Hematopoietic multipotent progenitor cell treated with erythropoietin and hydrocortisone succinate and interleukin-3 and kit ligand, for 8 days (in vitro differentiated cells): ENCODE measurements at places on chromosomes 7 and 10.
A peak's percentile ranks its signal among the peaks of the same experiment; 100 is the strongest.

- no peak for DNase-seq
Measured at GRCh38 chr7:121186746-121187145, 142.1 kb upstream of the WNT16 start.

- DNase-seq, result peak; percentile 78
Measured at GRCh38 chr10:79149662-79150443, 81.1 kb downstream of the ZMIZ1 start.

DNA sequence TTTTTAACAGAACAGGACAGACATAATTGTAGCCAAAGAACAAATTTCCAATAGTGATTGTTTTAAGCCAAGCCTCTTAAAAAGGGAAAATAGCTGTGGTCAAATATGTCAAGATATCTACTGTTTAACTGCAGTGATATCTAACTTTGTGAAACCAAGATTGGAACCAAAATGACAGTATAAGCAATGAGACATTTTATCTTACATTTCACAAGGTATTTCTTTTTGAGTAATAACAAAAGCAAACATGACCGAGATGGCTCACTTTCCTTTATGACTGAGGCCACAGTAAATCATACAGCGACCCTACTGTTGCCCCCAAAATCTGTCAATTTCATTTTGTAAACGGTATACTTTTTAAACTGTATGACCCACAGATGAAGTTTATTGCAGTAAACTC, 215.8 kb downstream of the MLLT10 start:
- DNase-seq, result no peak

DNA sequence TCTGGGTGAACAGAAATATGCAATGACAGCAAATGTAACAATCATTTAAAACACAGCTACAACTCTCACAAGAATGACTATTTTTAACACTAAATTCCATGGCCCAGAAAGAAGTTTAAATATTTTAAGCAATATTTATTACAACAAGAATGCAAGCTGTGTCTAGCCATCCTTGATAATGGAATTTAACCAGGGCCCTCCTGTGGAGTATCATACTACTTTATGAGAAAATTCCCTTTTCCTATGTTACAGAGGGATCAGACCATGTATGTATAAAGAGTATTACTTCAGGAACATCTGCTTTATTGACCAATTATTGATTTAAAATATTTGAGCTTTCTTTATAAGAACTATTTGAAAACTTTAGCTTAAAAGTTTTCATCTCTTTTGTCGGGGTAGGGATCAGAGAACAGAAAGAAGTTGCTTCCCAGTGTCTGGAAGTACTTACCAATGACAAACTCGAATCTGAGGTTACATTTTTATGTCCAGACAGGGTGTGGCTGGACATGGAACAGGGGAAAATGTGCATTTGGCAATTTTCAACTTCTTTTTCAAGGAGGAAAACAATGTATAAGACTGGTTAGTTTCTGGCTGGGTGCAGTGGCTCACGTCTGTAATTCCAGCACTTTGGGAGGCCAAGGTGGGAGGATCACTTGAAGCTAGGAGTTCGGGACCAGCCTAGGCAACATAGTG, 48.3 kb upstream of the NRBF2 start:
- DNase-seq, result no peak

DNA sequence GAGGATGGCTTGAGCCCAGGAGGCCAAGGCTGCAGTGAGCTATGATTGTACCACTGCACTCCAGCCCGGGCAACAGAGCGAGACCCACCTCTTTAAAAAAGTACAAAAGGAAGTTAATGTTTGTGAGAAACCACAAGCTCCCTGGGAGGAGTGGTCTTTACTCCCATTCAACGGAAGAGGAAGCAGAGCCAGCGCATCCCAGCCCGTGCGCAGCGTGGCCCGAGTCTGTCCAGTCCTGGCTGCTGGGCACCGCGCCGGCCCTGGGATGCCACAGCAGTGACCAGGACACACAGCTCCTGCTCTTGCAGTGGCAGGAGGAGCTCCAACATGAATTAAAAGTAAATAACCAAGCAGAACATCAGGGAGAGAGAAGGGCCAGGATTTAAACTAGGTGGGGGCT, 68.4 kb downstream of the ELFN1 start:
- no peak for DNase-seq

DNA sequence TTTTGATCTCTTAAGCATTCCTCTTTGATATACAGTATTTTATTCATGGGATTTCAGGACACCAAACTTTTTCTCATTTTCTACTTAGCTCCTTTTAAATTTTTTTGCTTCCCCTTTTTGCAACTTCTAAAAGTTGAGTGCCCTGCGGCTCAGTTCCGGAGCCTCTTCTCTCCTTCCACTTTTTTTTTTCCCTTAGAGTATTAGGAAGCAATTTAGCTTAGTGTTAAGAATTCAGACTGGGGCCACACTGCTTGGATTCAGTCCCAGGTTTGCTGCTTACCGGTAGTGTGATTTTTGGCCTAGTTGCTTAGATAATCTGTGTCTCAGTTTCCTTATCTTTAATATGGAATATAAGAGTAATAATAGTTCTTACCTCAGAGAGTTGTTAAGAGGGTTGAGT, 3.4 kb downstream of the STAM start:
- DNase-seq, result no peak

DNA sequence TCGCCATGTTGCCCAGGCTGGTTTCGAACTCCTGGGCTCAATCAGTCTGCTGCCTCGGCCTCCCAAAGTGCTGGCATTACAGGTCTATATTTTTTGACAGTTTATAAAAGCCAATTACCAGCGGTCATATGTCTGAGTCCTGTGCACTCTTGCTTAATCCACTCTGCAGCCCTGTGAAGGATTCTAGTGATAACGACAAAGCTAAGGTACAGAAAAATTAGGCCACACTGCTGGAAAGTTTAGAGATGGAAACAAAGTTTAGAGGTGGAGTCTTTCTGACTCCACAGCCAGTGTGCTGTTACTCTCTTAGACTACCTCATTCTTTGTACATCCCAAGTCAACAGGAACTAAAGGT, 707 bp downstream of the PTER start:
- DNase-seq, result no peak

DNA sequence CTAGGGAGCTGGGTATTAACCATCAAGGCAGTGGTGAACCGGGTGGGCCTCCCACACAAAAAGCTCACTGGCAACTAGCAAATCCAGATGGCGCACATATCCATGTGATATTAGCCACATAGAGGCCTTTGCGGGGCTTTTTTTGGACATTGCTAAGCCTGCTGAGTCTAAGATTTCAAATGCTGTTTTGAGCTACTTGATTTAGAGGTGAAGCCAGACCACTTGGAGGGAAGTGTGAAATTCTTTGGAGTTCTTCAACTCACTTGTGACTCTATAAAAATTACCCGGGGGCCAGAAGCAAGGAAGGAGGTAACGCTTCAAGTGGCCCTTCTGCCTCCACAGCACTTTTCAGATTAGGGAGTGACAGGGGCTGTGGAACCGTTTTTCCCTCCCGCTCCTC, 619.8 kb upstream of the GALNT17 start:
- no peak for DNase-seq

DNA sequence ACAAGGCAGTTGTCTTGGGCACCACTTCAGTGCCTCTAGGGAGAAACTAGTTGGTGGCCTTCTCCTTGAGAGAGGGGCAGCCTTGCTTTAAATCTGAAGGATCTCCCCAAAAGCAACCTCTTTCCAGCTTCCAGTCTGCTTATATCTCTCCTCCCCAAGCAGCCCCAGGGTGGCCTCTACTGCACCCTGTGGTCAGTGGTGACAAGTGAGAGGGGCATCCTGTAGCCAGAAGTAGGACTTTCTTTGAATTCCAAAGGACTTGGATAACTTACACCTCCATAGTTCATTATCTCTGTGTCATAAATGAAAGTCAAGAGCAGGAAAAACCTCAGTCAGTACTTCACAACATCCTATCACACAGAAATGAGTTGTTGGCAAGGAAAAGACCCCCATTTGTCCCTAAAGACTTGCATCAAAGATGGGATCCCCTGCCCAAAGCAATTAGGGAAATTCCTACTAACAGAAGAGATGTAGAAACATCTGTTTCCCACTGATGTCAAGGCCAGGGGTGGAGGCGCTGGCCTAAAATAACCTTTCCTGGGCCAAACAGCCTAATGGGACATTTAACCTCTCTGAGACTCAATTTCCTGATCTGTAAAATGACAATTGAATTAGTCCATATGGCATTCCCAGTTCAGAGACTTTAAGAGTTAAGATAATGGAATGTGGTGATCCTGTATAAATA, 44.0 kb upstream of the ANKRD1 start:
- DNase-seq, result no peak
